HuH-7.5 (cell line): ENCODE measurements at places on chromosomes 6 and 20.

- no peak for DNase-seq
Observed at GRCh38 chr6:93621442-93621841, 202.1 kb upstream of the EPHA7 start.

GRCh38 chr20:25054995-25055629, 2.8 kb downstream of the ACSS1 start:
- DNase-seq: no peak

DNA sequence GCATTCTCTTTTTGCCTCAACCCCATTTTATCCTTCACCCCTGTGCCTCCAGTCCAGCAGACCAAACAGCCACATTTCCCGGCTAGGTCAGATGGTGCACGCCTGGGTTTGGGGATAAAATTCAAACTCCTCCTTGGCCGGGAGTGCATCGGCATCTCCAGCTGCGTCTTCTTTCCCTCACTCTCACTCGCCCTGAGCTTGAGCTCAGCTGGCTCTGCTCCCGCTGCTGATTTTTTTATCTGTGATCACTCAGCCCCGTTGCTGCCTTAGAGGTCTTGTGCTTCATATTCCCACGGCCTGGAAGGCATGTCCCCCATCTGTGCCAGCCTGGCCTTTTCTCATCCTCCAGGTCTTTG, 6.8 kb upstream of the EZR start:
- no peak for DNase-seq

DNA sequence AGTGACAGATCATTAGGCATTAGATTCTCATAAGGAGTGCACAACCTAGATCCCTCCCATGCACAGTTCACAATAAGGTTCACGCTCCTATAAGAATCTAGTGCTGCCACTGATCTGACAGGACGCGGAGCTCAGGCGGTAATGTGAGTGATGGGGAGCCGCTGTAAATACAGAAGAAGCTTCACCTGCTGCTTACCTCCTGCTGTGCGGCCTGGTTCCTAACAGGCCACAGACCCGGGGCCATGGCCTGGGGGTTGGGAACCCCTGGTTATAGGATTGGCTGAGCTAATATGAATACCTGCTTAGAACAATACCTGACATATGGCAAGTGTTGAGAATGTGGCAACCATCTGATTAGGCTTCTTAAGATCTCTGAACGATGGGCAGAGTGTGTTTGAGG, 2.4 kb downstream of the PNPLA1 start:
- DNase-seq: no peak

- DNase-seq: no peak
Observed at GRCh38 chr6:27091661-27092315, 155.7 kb upstream of the PRSS16 start.

DNA sequence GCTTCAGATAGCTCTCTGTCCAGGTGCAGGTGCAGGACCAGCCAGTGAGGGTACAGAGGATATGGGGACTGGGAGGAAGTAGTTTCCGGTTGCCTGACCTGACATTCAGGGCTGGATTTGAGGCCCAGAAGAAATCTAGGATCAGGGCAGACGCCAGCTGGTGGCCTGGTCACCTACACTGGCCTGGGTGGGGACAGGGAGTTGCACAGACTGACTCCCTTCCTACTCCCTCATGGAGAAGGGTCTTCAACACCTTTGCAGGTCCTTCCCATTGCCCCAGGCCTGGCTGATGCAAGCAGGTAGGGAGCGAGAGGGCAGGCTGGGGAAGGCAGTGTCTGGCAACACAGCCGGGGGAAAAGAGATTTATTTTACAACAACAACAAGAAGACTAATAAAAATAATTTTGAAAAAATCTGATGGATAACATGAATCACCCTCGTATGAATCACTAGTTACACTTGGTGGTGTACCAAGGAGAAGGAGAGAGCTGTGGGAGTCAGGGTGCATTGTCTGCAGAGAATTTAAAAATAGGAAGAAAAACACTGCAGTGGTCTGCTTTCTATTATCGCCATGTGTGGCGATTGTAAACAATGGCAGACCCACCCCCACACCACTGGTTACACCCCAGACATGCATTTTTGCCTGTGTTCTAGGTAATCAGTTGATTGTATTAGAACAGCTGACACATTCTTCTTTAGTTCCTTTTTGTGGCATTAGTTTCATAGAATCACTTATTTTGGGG, 62.3 kb upstream of the SNX9 start:
- DNase-seq: no peak

- no peak for DNase-seq
Observed at GRCh38 chr6:36727505-36728021, 29.9 kb downstream of the RAB44 start.

DNA sequence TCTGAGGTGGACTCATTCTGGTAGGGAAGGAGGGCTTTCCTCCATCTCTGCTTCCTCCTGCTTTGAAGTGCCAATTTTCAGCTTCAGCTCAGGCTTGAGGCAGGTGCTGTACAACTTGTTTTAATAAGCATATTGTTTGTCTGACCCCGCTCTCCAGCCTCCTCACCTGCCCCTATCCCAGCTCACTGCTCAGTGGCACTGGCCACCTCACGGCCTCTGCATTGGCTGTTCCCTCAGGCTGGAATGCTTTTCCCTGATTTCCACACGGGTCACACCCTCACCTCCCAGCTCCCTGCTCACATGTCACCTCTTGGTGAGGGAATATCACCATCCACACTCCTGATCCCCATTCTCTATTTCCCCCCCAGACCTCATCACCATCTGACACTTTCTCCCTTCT, 14.3 kb downstream of the AARS2 start:
- no peak for DNase-seq

DNA sequence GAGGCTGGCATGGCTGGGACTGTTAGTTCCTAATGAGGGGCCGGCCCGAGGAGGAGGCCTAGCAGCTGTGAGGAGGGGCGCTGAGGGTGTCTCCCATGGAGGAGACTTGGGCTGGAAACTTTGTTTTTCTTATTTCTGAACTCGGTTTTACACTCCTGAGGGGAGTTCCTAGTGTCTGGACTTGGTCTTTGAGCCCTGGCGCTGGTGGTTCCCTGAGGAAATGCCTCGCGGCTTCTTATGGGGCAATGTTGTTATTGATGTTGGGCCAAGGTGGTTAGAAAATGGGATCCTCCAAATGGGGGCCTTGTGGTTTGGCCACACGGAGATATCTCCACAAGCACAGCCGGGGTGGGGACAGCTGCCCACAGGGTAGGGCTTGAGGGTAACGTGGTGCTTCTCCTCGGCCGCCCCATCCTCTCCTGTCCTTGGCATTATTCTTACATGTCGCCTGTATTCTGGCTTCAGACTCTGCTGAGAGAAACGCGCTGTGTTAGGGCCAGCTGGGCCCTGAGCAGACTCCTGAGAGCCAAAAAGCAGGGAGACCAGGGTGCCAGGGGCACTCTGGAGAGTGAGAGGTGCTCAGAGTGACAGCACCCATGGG, 136.9 kb downstream of the FOXO3 start:
- DNase-seq: no peak

DNA sequence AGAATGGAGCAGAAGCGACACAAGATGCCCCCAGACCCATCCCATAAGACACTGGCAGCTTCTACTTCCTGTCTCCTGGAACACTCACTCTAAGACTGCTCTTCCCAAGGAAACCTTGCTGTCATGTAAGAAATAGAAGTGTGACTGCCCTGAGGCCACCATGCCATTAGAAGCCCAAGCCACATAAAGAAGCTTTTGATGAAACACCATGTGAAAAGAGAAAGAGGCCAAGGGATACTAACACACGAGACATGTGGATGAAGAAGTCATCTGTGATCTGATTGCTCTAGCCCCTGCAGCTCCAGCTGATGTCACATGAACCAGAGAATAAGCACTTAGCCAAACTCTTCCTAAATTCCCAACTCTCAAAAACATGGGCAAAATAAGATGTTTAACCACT, 117.9 kb upstream of the PCSK2 start:
- no peak for DNase-seq

DNA sequence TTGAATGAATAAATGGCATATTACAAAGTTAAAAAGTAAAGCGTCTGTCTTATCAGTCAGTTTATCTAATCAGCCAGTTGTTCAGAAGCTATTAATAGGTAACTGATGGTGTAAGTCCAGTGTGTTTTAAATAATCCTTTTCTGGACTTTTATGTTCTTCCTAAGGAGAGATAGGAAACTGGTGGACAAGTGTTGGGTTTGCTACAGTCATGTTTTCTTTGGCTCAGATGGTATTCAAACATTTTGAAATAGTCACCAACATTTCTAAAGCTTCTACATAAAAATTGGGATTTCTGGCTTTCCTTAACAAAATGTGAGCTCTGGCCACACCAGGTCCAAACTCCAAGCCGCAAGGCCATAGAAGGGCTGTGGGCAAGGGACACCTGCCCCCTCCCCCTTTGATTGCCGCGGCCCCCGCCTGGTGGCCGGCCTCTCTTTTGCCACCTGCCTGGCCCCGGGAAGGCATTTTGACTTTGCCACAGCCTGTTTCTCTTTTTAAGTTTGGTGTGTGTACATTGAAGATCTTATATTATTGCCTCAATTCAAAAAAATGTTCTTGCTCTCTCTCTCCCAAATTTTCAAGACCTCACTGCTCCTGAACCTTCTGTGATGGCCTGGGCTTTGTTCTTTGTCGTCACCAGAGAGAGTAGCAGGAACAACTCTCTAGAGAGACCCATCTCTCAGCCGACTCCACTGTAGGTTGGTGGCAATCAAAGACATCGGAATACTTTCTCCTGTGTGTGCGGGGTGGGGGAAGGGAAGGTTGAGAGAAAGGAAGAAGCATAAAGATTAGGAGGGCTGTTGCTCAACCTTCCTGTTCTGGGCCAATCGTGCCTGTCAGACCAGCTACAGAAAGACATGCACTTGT, 84.0 kb upstream of the ZNF217 start:
- no peak for DNase-seq

- no peak for DNase-seq
Observed at GRCh38 chr6:6925391-6926164, 182.2 kb upstream of the RREB1 start.

DNA sequence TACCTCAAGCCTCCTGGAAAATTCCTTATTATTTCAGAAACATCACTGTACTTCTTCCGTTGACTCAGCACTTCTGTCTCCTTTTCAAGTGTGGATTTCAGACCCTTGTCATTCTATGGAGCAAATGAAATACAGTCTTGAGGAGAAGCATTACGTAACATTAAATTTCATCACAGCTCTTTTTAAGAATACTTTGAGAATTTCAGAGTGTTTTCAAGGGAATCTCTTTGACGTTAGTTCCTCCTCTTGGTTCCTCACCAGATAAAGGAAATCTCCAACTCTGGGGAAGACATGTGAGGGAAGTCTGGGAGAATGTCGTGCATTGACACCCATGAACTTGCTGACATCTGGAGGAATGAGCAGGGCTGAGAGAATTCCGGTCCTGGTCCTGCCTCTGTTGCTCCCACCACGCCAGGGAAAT, 32.3 kb downstream of the UST start:
- no peak for DNase-seq

GRCh38 chr6:134873500-134874388, 76.2 kb downstream of the ALDH8A1 start:
- DNase-seq: no peak

DNA sequence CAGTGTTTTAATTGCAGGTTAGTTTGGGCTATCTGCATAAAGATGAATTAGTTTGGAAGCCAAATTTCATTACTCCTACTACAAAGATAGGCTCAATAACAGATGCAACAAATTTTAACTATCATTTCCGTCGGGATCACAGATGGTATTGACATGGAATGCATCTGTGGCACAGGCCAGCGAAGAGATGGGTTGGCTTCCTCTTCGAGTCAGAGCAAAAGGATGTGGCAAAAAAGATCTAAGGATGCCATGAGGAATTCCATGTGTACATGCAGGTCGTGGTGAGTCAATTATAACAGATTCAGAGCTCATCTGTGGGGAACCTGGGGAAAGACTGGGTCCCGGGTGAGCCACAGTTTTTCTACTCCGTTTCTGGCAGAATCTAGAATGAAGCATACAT, 83.0 kb upstream of the CITED2 start:
- DNase-seq: no peak

GRCh38 chr6:43120944-43121913, 45.1 kb downstream of the PTK7 start:
- DNase-seq: no peak

DNA sequence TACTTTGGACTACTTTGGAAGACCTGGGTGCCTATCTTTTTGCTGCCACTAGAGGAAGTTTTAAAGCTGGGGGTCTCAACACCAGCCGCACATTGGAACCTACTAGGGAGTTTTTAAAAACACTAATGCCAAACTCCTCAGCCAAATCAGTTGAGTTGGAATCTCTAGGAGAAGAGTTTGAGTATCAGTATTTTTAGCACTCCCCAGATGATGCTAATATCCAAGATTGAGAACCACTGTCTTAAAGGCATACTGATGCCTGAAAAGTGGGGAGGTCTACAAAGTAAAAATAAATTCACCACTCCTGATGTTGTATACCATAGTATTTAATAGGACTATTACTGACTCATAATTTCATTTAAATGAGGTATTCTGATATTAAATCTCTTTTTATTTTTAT, 62.9 kb upstream of the COL21A1 start:
- no peak for DNase-seq

GRCh38 chr20:17233626-17234025, 6.8 kb downstream of the PCSK2 start:
- DNase-seq: no peak

GRCh38 chr6:132280436-132280835, 120.8 kb downstream of the MOXD1 start:
- no peak for DNase-seq

GRCh38 chr20:34083137-34083536, 28.9 kb downstream of the EIF2S2 start:
- no peak for DNase-seq

DNA sequence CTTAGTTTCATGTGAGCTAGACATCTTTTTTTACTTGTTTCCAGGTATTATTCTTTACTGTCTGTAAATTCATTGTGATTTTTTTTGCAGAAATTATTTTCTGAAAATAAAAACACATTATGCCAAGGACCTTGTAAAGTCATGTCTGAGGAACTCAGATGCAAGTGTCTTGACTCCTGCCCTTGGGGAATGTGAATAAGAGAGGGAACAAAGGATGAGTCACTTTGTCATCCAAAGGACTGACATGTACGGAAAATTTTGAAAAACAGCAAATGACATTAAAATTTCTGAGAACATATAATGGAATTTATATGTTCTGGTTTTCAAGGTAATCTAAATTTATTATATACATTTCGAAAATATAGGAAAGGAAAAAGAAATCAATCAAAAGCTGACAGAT, 660.4 kb downstream of the CD109 start:
- DNase-seq: no peak

DNA sequence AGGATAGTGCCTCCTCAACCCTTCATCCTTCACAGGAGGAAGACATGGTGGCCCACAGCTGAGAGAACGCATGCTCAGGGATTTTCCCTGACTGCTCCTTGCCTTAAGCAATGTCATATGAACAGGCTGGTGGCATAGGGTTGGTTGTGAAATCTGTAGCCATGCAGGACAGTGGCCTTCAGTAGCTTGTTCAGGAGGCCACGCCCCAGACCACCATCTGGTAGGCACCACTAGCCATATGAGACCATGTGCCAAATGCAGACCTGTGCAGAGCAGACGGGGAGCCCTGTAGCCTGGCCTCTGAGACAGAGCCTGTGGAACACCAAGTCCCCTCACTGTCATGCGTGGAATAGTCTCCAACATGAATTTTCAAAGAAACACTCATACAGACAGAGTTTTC, 76.5 kb downstream of the ADTRP start:
- no peak for DNase-seq

GRCh38 chr20:8932192-8933165, 136.4 kb upstream of the PLCB4 start:
- no peak for DNase-seq

GRCh38 chr6:106692819-106693208, 63.4 kb downstream of the QRSL1 start:
- no peak for DNase-seq
